ENCODE measurements at places on chromosomes 12 and 14.
A peak's percentile ranks its signal among the peaks of the same experiment; 100 is the strongest.

DNA sequence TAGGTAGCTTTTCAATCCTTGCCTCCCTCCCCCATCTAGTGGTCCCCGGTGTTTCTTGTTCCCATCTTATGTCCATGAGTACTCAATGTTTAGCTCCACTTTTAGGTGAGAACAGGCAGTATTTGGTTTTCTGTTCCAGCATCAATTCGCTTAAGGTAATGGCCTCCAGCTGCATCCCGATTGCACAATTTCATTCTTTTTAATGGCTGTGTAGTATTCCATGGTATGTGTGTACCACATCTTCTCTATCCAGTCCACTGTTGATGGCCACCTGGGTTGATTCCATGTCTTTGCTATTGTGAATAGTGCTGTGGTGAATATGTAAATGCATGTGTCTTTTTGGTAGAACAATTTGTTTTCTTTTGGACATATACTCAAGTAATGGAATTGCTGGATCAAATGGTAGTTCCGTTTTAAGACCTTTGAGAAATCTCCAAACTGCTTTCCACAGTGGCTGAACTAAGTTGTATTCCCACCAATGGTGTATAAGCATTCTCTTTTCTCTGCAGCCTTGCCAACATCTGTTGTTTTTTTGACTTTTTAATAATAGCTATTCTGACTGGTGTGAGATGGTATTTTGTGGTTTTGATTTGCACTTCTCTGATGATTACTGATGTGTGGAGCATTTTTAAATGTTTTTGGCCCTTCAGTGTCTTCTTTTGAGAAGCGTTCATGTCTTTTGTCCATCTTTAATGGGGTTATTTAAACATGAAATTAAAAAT lies 34.2 kb upstream of the ASPG start:
- no peak for DNase-seq

DNA sequence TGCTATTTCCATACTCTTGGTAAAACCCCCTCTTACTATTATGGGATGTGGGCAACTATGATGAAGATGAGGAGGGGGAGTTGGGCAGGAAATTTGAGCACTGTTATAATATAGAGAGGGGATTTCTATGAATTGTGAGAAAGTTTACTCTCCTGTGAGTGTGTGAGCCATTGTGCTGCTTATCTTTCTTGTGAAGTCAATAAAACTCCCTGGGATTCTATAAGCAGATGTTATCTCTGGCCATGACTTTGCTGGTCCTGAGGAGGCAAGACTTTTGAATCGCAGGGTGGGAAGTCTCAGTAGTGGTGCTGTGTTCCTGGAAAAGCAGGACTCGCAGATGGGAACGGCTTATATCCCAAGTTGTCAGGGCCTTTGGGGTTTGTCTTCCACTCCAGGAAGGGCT lies 62.2 kb downstream of the EMP1 start:
- DNase-seq: no peak

- DNase-seq: no peak
Measured at GRCh38 chr12:53825246-53826081, 73.7 kb upstream of the CISTR start.

DNA sequence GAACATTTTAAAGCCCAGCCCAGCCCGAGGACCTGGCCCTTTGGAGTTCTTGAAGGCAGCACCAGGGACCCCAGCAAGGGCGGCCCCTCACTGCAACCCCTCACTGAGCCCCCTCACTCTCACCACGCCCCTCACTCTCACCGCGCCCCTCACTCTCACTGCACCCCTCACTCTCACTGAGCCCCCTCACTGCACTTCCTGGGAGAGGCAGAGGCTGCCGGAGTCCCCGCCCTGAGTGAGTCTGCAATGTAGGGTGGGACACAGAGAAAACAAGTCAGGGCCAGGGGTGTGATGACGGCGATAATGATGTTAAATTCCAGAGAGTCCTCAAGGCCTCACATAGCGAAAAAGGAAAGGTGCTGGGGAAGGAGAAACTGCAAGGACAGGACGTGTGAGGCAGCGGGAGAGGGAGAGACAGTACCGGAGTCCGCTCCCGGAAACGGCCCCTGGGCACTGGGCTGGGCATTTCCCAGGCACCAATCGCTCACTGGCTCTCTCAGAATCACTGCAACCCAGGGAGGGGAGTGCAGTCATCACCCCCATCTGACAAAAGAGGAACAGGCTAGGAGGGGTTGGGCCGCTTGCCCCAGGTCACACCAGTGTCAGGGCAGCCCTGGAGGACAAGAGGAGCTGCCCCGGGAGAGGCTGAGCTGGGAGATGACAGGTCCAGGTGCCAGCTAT lies 24.9 kb downstream of the CCDC88C start:
- DNase-seq: no peak

GRCh38 chr14:38405851-38406635 lies 150.2 kb upstream of the CLEC14A start:
- DNase-seq: peak; percentile 89
